ENCODE measurements at places on chromosomes 13 and 19.

GRCh38 chr19:52659013-52659412 is 20.9 kb upstream of the ZNF83 start:
- DNase-seq: no peak

DNA sequence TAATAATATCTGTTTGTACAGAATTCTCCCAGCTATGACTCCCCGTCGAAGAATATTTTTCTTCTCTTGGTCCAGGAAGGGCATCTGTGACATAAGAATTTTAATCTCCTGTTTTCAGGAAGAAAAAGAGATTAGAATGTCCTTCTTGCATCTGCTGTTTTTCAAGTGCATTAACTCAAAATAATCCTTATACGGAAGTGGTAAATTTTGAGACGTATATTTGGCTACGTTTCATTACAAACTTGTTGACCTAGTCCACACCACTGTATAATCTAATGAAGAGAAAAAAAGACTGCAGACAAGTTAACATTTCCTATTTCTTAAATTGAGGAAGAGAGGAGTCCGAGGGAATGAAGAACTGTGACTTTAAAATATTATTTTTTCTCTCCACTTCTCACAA is 959.9 kb downstream of the DIAPH3 start:
- no peak for DNase-seq

DNA sequence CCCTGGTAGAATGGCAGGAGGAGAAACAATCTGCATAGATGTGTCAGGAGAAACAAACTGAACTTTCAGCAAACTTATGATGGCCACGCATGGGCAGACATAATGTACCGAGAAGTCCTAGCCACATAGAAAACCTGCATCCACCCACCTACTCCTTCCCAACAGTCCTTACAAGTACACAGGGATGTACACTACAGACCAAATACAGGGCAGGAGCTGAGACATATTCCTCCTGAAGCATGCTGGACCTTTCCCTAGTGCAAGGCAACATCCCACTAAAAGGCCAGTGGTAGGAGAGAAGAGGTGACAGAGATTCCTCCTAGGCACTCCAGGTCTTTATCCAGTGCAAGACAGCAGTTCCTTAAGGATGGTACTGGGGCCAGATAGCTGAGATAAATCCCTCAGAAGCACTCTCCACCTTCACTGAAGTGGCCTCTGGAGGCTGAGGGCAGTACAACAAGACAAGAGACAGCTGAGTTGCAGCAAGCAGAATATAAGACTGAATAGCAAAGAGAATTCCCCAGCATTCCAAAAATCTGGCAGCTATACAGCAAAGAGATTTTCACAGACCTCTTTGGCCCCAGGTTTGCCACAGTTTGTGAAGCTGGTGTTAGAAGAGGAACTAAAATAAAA is 18.3 kb downstream of the VWA8 start:
- no peak for DNase-seq

GRCh38 chr13:54449922-54450321 is 1421.3 kb downstream of the OLFM4 start:
- no peak for DNase-seq

- DNase-seq: no peak
Measured at GRCh38 chr13:31349156-31349555, 149.4 kb downstream of the B3GLCT start.

Data from T-helper 17 cell (primary cell).